ENCODE measurements at places on chromosomes 1 and 21.

GRCh38 chr1:53946252-53947171, at the start of gene LRRC42:
Gene LRRC42 (plus strand): TSS chr1:53946350. CDS start chr1:53952000, 5,650 bp downstream.
- DNase-seq, result no peak

DNA sequence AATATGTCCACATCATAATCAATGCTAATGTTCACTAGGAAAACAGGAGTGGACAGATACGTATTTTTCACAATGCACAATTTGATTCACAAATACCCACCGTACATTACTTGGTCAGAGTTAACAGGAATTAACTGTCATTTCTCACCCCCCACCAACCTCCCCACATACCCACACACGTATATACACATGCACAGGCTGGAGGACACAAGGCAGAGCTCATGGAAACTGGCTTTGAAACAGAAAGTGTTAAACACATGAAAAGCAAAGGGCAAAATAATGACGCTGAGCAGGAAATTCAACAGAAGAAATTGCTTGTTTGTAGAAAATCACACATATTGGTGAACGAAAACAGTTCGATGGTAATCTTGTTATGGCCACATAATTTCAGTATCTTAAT, 188.4 kb upstream of the DMRTA2 start:
- DNase-seq, result no peak

- DNase-seq, result no peak
Measured at GRCh38 chr1:200977071-200977754, 46.3 kb downstream of the KIF21B start.

GRCh38 chr1:37438037-37438868, 36.1 kb upstream of the ZC3H12A start:
- DNase-seq, result no peak

GRCh38 chr1:44674113-44675000, at the start of the genes ARMH1 and TMEM53:
Gene ARMH1 (plus strand): TSS chr1:44674714. CDS start chr1:44689698, 14,984 bp downstream.
Gene TMEM53 (minus strand): TSS chr1:44674481. CDS start chr1:44674391, 90 bp downstream.
- DNase-seq, result peak; percentile 93

GRCh38 chr21:16309250-16309971, 579.6 kb downstream of the USP25 start:
- no peak for DNase-seq

- no peak for DNase-seq
Measured at GRCh38 chr1:113129529-113130185, 56.7 kb downstream of the LRIG2 start.

- no peak for DNase-seq
Measured at GRCh38 chr1:29259802-29260441, 23.6 kb downstream of the PTPRU start.

DNA sequence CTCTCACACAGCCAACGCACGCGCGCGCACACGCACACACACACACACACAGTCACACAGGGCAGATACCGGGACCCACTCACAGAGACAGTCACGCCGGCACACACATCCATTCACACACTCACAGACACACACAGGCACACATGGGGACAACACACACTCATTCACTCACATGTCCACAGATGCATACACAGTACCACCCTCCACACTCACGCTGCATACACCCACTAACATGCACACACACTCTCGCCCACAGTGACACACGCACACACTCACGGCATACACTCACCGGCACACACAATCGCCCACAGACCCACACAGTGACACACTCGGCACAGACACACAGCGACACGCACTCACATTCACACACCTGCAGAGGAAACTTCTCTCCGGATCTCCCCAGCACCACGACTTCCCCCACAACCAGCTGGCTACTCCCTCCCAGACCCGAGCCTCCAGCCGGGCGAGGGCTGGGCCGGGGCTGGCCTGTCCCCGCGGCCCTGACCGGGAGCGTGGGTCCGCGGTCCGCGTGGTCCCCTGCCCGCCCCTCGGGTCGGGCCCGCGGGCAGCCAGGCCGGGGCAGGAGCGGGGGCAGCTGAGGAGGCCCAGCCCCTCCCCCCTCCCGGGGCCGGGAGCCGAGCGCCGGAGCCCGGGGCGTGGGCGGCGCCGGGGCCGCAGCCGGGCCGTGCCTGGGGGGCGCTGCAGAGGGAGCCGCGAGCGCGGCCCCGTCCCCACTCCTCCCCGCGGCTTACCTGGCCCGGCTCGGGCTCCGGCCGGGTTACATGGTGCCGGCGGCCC, 552 bp downstream of the DLGAP3 start:
- no peak for DNase-seq

DNA sequence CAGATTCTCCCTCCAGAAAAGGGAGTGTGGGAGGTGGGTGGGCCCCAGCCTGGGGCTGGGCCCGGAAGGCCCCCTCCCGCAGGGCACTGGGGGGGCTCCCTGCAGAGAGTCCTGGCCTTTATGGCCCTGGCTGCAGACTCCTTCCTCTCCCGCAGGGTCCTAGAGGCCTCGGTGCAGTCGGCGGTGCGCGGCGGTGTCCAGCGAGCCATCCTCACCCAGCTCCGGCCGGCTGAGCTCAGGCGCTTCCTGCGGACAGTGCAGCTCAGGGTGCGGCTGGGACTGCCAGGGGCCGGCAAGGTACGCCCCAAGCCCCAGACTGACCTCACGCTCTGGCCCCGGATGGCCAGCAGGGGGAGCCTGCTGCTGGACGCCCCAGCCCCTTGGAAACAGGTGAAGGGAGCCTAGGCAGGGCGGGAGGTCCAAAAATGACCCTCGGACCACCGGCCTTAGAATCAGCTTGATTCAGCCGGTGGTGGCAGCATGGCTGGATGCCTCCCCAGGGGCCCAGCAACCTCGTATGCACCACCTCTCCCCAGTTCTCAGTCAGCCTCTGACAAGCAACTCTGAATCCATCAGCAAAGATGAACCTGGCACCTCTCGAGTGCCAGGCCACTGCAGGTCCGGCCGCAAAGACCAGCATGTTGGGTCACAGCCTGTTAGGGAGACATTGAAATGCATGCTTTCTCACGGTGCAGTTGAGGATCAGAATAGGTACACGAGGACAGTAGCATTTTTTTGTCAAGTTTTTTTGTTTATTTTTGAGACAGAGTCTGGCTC, 20.6 kb downstream of the MTHFR start:
- DNase-seq, result no peak

- no peak for DNase-seq
Measured at GRCh38 chr1:3348196-3348865, 106.1 kb upstream of the ARHGEF16 start.

GRCh38 chr1:115139381-115139780, 50.1 kb upstream of the TSPAN2 start:
- no peak for DNase-seq

- no peak for DNase-seq
Measured at GRCh38 chr21:32035617-32036016, 162.8 kb downstream of the HUNK start.

DNA sequence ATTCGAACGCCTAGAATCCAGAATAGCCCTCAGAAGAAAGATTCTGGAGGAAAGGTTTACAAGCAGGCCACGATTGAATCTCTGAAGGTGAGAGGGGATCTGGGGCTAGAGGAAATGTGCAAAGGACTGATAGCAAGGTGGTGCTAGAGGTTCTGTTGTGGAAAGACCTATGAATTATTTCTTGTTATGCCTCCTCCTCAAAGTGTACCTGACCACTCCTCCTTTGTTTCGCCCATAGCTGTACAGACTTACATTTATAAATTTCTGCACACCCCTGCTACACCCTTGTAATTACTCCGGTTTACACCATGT, 986 bp downstream of the TCEANC2 start:
- DNase-seq, result no peak

GRCh38 chr1:116817582-116818064, 63.4 kb downstream of the CD2 start:
- peak; percentile 74 for DNase-seq

GRCh38 chr1:6418668-6419396, 887 bp downstream of the HES2 start:
- no peak for DNase-seq

- no peak for DNase-seq
Measured at GRCh38 chr1:75616436-75617433, 5.8 kb upstream of the SLC44A5 start.

GRCh38 chr1:222653178-222653827, 35.4 kb downstream of the MIA3 start:
- DNase-seq, result no peak

Measured in stimulated activated CD4-positive, alpha-beta T cell treated with anti-CD3 and anti-CD28 coated beads, Interleukin-1b, Interleukin-23, amount 100 ng/mL, for 4 hours (primary cell).